Activated CD4-positive, alpha-beta T cell treated with anti-CD3 and anti-CD28 coated beads, Interleukin-2, amount 10 ng/mL, durations not matched to agents 7 days and 5 days (primary cell): ENCODE measurements at places on chromosomes 12 and 14. TPM values are rescaled to one million over a fixed set of nuclear protein-coding genes. Genes with fewer than 3 reads are reported as not detected.

- H3K36me3 ChIP-seq, result peaks cover 21% of the 10 kb centered on the region
- H3K4me1 ChIP-seq, result peaks cover 52% of the 10 kb centered on the region
- H3K27ac ChIP-seq, result no peak overlapping the region
- H3K27me3 ChIP-seq, result no peaks in the 10 kb centered on the region
- H3K4me3 ChIP-seq, result no peak overlapping the region
- DNase-seq, result no peak
These were observed 3.2 kb downstream of the SPTLC2 start for GRCh38 chr14:77613201-77613600.

GRCh38 chr12:120169946-120170345 is 24.6 kb downstream of the GCN1 start:
- DNase-seq, result no peak
- no peak overlapping the region for H3K27ac ChIP-seq
- no peaks in the 10 kb centered on the region for H3K27me3 ChIP-seq
- peaks cover 5% of the 10 kb centered on the region for H3K4me1 ChIP-seq
- peaks cover 35% of the 10 kb centered on the region for H3K36me3 ChIP-seq

DNA sequence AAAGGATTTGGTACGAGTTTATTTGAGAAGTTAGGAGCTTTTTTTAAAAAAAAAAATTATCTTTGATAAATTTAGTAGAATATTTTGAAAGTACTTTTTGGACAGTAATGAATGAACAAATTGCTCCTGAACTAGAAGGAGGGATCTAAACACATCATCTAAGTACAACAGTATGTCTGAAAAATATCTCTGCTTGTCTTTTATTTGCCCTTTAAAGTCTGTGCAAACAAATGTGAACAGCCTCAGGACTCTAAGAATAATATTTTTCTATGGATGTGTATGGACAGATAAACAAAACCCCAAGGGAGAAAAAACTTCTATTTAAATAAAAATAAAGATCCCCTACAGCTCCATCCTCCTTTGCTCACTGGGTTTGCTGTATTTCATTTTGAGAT is 19.5 kb downstream of the FBXL14 start:
- no peak overlapping the region for H3K27ac ChIP-seq
- DNase-seq, result no peak
- no peaks in the 10 kb centered on the region for H3K27me3 ChIP-seq
- H3K4me3 ChIP-seq, result no peak overlapping the region
- no peaks in the 10 kb centered on the region for H3K4me1 ChIP-seq
- H3K36me3 ChIP-seq, result no peaks in the 10 kb centered on the region

GRCh38 chr12:123595729-123596128 is 6.2 kb upstream of the DDX55 start:
- H3K27me3 ChIP-seq, result no peaks in the 10 kb centered on the region
- H3K4me3 ChIP-seq, result no peak overlapping the region
- H3K4me1 ChIP-seq, result peaks cover 26% of the 10 kb centered on the region
- DNase-seq, result no peak
- no peak overlapping the region for H3K27ac ChIP-seq
- peaks cover 46% of the 10 kb centered on the region for H3K36me3 ChIP-seq

GRCh38 chr12:50061171-50061570 is 3.8 kb downstream of the ASIC1 start:
- no peaks in the 10 kb centered on the region for H3K36me3 ChIP-seq
- peaks cover 14% of the 10 kb centered on the region for H3K27me3 ChIP-seq
- no peak overlapping the region for H3K4me3 ChIP-seq

GRCh38 chr12:41908206-41908605 is 236.5 kb downstream of the GXYLT1 start:
- H3K27ac ChIP-seq, result no peak overlapping the region
- no peak for DNase-seq
- no peaks in the 10 kb centered on the region for H3K36me3 ChIP-seq

- no peak overlapping the region for H3K27ac ChIP-seq
- H3K4me1 ChIP-seq, result no peaks in the 10 kb centered on the region
- H3K27me3 ChIP-seq, result no peaks in the 10 kb centered on the region
- no peak for DNase-seq
These were observed 29.0 kb upstream of the ELK3 start for GRCh38 chr12:96164951-96165811.

DNA sequence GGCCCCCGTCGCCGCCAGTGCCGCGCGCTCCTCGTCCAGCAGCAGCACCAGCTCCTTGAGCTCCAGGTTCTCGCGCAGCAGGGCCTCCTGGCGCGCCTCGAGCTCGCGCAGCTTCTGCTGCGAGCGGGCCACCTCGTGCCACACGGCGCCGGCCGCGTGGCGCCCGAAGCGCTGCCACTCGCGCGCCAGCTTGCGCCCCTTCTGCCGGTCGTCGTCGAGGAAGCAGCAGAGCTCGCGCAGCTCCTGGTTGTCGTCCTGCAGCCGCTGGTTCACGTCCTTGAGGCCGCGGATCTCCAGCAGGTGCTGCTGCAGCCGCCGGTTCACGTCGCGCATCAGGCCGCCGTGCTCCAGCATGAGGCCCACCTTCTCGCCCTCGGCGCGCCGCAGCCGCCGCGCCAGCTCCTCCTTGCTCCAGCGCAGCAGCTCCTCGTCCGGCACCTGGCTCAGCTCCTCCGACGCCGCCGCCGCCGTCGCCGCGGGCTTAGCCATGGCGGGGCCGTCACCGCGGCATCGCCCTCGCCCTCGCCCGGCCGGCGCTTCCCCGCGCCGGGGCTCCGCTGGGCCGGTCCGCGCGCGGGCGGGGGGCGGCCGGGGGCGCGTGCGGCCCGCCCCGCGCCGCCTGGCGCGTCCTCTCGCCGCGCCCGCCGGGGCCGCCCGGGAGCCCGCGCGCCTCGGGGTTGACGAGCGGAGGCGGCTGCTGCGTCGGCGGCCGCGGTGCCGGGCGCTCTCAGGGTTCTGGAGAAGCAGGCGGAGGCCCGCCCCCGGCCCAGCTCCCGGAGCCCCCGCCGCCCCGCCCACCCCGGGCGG is at the start of gene CCDC85C:
Gene CCDC85C, minus strand, starts transcription at position 737 of the 807 bp plus-strand sequence. Its CDS starts 248 bp downstream, at position 489.
- peak; percentile 42 for DNase-seq
- peaks cover 1% of the 10 kb centered on the region for H3K36me3 ChIP-seq
- peaks cover 12% of the 10 kb centered on the region for H3K27me3 ChIP-seq
- H3K4me3 ChIP-seq, result peak within 1 kb of the TSS; percentile 87

- no peaks in the 10 kb centered on the region for H3K36me3 ChIP-seq
- no peak overlapping the region for H3K4me3 ChIP-seq
- no peak for DNase-seq
- no peak overlapping the region for H3K27ac ChIP-seq
- peaks cover 5% of the 10 kb centered on the region for H3K4me1 ChIP-seq
These were observed 6.4 kb upstream of the HMGA2 start for GRCh38 chr12:65817866-65818265.

- DNase-seq, result no peak
- H3K36me3 ChIP-seq, result no peaks in the 10 kb centered on the region
- no peaks in the 10 kb centered on the region for H3K4me1 ChIP-seq
- no peak overlapping the region for H3K27ac ChIP-seq
- H3K27me3 ChIP-seq, result no peaks in the 10 kb centered on the region
These were observed 55.8 kb downstream of the TPCN1 start for GRCh38 chr12:113276946-113277500.

GRCh38 chr14:24339284-24340151 is at the start of gene RIPK3:
RIPK3 (minus strand) TSS chr14:24339991; CDS start chr14:24339826, 165 bp downstream.
- H3K4me3 ChIP-seq, result peak within 1 kb of the TSS; percentile 94
- peaks cover 30% of the 10 kb centered on the region for H3K36me3 ChIP-seq
- peaks cover 35% of the 10 kb centered on the region for H3K4me1 ChIP-seq
- H3K27me3 ChIP-seq, result peaks cover 31% of the 10 kb centered on the region

GRCh38 chr14:31792726-31793125 is 231.5 kb downstream of the NUBPL start:
- no peaks in the 10 kb centered on the region for H3K27me3 ChIP-seq
- no peaks in the 10 kb centered on the region for H3K4me1 ChIP-seq
- no peak overlapping the region for H3K4me3 ChIP-seq
- H3K36me3 ChIP-seq, result no peaks in the 10 kb centered on the region
- no peak for DNase-seq

- no peaks in the 10 kb centered on the region for H3K27me3 ChIP-seq
- H3K36me3 ChIP-seq, result peaks cover 5% of the 10 kb centered on the region
- H3K4me3 ChIP-seq, result no peak overlapping the region
- H3K4me1 ChIP-seq, result peaks cover 49% of the 10 kb centered on the region
- DNase-seq, result no peak
- peak overlapping the region; percentile 61 for H3K27ac ChIP-seq
These were observed 282.4 kb downstream of the ZFP36L1 start for GRCh38 chr14:68510201-68511128.

DNA sequence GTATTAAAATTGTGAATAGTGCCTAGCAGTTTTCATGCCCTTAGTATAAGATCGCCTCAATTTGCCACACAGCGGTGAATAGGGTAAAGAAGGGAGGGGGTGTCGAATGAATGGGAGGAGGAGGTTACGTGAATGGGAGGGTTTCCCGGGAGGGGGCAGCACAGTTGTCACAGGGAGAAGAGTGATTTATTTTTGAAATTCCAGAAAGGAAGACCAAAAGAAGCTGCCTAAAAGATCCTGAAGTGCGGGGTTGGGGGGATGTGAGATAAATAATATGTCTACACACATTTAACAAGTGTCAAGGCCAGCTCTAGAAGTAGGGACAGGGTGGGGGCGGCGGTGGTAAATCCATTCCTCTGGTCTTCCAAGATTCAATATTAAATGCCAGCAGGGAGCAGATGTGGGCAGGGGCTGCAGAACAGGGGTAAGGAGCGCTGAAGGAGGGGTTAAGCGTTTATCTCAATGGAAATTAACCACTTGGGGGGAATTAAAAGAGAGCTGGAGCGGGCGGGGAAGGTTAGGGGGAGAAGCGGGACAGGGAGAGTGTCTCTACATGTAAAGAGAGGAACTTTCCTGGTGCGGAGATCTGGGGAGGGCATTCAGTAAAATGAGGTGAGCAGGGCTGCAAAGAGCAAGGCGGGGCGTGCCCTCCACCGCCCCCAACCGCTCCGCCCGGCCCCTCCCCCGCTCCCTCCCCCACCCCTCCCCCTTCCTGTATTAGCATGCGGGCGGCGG is 867 bp downstream of the C12orf42 start:
- H3K4me3 ChIP-seq, result peak overlapping the region; percentile 64
- no peak overlapping the region for H3K27ac ChIP-seq
- peaks cover 47% of the 10 kb centered on the region for H3K27me3 ChIP-seq

- H3K27ac ChIP-seq, result no peak overlapping the region
- H3K4me1 ChIP-seq, result no peaks in the 10 kb centered on the region
- H3K36me3 ChIP-seq, result no peaks in the 10 kb centered on the region
- H3K4me3 ChIP-seq, result no peak overlapping the region
These were observed 367.3 kb upstream of the KITLG start for GRCh38 chr12:88947486-88948043.

DNA sequence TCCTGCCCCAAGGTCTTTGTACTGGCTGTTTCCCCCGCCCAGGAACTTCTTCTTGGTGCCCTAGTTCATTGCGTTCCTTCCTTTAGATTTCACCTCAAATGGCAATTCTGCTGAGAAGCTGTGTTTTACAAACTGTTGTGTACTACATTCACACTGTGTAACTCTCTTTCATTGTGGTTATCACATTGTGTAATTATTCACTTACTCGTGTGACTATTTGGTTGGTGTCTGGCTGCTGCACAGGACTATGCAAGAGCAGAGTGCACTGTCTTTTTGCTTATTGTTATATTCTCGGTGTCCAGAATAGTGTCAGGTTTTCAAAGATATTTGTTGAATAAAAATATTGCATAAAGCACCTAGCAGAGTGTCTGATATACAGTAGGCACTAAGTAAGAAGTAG is 177.2 kb upstream of the PRICKLE1 start:
- no peak overlapping the region for H3K4me3 ChIP-seq
- peaks cover 2% of the 10 kb centered on the region for H3K27me3 ChIP-seq
- H3K36me3 ChIP-seq, result no peaks in the 10 kb centered on the region
- no peak overlapping the region for H3K27ac ChIP-seq

DNA sequence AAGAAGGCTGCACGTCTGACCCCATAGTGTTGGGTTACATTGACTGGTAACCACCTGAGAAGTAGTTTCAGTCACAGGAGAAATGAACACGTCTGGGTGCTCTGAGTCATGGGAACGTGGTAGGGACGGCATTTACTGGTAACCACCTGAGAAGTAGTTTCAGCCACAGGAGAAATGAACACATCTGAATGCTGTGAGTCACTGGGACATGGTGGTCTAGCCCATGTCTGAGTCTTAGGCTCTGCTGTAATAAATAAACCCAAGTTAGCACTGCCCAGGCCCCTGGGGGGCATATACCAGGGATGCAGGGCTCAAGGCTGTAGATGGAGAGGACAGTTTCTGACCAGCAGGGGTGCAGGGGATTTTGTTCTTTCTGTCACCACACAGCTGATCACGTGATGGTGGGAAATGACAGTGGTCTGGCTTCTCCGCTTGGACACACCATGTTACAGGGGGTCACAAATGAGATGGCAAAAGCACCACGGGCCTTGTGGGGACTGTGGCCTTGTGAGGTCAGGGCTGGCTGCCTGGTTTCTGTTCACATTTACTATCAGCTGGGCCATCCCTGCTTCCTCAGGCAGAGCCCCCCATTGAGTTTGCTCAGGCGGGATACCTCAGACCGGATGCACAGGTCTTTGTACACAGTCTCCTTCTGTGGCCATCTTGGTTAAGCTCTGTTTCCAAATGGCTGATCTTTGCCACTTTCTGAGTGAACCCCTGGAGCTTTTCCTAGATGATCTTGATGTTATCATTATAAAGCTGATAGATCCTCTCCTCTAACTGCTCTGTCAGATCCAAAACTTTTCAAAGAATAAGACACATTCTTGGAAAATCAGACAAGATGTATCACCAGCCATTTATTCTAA is 9.8 kb upstream of the C12orf42 start:
- DNase-seq, result peak; percentile 7
- peaks cover 6% of the 10 kb centered on the region for H3K4me1 ChIP-seq
- H3K4me3 ChIP-seq, result no peak overlapping the region
- H3K27me3 ChIP-seq, result peaks cover 9% of the 10 kb centered on the region
- H3K27ac ChIP-seq, result no peak overlapping the region

DNA sequence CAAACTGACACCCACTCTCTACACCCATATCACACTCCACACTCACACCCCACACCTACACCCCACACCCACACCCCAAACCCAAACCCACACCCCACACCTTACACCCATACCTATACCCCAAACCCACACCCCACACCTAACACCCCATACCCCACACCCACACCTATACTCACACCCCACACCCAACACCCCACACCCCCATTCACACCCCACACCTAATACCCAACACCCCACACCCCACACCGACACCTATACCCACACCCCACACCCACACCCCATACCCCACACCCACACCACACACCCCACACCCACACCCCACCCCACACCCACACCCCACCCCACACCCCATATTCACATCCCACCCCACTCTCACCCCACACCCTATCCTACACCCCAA is 38.5 kb downstream of the TMEM120B start:
- H3K4me3 ChIP-seq, result no peak overlapping the region
- no peak overlapping the region for H3K27ac ChIP-seq
- peaks cover 12% of the 10 kb centered on the region for H3K36me3 ChIP-seq
- H3K27me3 ChIP-seq, result no peaks in the 10 kb centered on the region
- H3K4me1 ChIP-seq, result peaks cover 11% of the 10 kb centered on the region

The CARMIL3 gene
- total RNA-seq, result 1.1 TPM

The C12orf50 gene
- not detected for total RNA-seq

The PLEKHD1 gene
- total RNA-seq, result 0.15 TPM

The HOMEZ gene
- total RNA-seq, result 11.4 TPM

The ITPK1 gene
- 71.0 TPM for total RNA-seq

The RFX4 gene
- not detected for total RNA-seq

The CERS5 gene
- total RNA-seq, result 59.2 TPM

The KRT73 gene
- 8.2 TPM for total RNA-seq

The TSHR gene
- total RNA-seq, result 1.0 TPM

The SNRPF gene
- total RNA-seq, result 23.2 TPM

The ASCL4 gene
- not detected for total RNA-seq
